ENCODE measurements at places on chromosomes 4 and X. TPM values are rescaled to one million over a fixed set of nuclear protein-coding genes. Genes with fewer than 3 reads are reported as not detected.

Gene OTUD6A
- not detected for total RNA-seq

Gene ZDHHC15
- 2.6 TPM for total RNA-seq

- H3K36me3 ChIP-seq = no peaks in the 10 kb centered on the region
- H3K4me3 ChIP-seq = no peak overlapping the region
- no peak overlapping the region for H3K27ac ChIP-seq
- no peaks in the 10 kb centered on the region for H3K27me3 ChIP-seq
Observed at GRCh38 chrX:95156566-95156965, 1482.6 kb downstream of the FAM133A start.

DNA sequence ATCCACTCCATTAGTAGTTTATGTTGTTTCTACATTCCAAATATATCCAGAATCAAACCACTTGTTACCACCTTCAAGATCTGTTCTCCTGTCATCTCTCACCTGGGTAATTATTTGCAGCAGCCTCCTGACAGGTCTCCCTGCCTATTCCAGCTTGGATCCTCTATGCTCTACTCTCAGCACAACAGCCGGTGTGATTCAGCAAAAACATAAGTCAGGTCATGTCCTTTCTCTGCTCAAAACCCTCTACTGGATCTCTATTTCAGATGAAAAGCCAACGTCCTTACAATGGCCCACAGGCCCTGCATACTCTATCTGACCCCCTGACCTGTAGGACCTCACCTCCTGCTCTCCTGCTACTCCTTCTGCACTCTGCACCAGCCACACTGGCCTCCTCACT is 84.5 kb downstream of the NHSL2 start:
- H3K27ac ChIP-seq = no peak overlapping the region
- no peak for DNase-seq
- H3K4me1 ChIP-seq = no peaks in the 10 kb centered on the region
- H3K27me3 ChIP-seq = no peaks in the 10 kb centered on the region
- no peak overlapping the region for H3K4me3 ChIP-seq

- no peaks in the 10 kb centered on the region for H3K4me1 ChIP-seq
- no peaks in the 10 kb centered on the region for H3K36me3 ChIP-seq
- no peak within 1 kb of the TSS for H3K4me3 ChIP-seq
- peak within 1 kb of the TSS; percentile 45 for H3K27ac ChIP-seq
- no peaks in the 10 kb centered on the region for H3K27me3 ChIP-seq
Observed at GRCh38 chrX:48761674-48762471, at the start of gene GLOD5. TSS of gene GLOD5 (plus strand) at chrX:48761747. CDS start at chrX:48761791, 44 bp downstream.

DNA sequence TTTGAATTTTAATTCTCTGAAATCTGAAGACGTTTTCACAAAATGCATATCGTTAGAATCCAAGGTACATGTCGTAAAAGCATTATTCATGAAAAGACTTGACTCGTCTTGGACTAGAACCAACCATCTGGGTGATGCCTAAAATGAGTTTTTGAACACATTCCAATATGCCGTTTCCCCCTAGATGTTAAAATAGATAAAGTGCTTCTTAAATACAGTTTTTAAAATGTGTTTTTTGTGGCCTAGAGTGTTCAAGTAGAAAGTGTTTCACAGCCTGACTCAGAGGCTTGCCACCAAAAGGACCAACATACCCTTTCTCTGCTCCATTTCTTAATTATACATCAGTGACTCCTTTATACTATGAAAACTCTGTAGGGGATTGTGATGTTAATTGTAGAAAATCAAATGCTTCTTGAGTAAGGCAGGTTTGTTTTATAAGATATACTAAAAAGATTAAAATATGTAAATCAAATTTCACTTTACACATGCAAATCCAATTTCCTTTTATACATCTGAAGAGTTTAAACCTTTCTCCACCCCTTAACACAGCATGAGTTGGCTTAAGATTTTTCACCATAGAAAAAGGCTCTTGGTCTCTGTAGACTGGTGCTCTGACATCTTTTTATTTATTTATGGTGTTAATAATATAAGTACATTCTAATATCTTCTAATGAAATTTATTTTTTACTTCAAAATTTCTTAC is 48.4 kb downstream of the PRKG2 start:
- no peak for DNase-seq
- H3K4me3 ChIP-seq = no peak overlapping the region
- no peaks in the 10 kb centered on the region for H3K27me3 ChIP-seq
- no peaks in the 10 kb centered on the region for H3K36me3 ChIP-seq

- no peaks in the 10 kb centered on the region for H3K4me1 ChIP-seq
- no peaks in the 10 kb centered on the region for H3K36me3 ChIP-seq
- no peak overlapping the region for H3K4me3 ChIP-seq
- DNase-seq = no peak
Observed at GRCh38 chr4:5752376-5753184, 41.6 kb downstream of the EVC start.

DNA sequence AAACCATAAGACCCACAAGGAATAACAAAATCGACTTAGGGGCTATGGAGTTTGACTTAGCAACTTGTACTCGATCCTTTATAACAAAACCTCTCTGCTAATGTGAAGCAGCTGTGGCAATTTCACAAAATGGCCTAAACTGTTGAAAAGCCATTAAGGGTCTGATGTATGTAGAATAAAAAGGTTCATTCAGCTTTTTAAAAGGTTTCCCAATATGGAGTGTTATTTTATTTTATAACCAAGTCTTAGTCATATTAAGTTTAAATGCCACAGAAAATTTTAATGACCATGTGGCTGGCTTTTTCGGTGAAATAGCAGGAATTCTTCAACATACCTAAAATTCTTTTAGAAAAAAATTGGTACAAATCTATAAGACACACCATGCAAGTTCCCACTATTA is 291.8 kb upstream of the HAND2 start:
- H3K27me3 ChIP-seq = no peaks in the 10 kb centered on the region
- no peaks in the 10 kb centered on the region for H3K4me1 ChIP-seq
- H3K4me3 ChIP-seq = no peak overlapping the region
- no peaks in the 10 kb centered on the region for H3K36me3 ChIP-seq

DNA sequence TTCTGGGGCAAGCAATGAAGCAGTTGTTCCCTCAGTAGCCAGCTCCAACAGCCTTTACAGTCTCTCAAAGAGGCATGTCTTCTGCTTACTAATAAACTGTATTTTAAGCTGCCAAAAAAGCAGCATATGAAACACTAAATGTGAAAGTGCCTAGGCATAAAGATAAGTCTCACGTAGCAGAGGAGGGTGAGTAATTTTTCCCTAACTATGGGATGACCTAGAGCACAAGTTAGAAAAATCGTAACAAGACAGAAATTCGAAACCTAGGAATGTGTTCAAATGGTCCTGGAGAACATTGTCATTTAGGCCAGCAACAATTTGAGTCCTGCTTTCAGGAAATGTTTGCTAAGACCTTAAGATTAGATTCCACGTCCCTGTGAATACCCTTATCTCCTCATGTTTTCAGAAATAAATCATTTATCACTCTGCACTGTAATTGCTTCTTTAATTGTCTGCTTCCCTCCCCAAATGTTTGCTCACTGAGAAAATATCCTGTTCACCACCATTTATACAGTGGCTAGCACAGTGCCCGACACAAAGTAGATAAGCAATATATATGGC is 222.2 kb downstream of the KCNIP4 start:
- no peaks in the 10 kb centered on the region for H3K27me3 ChIP-seq
- no peak overlapping the region for H3K27ac ChIP-seq
- no peaks in the 10 kb centered on the region for H3K4me1 ChIP-seq
- H3K4me3 ChIP-seq = no peak overlapping the region
- no peaks in the 10 kb centered on the region for H3K36me3 ChIP-seq

GRCh38 chr4:36549252-36549651 is 267.8 kb downstream of the DTHD1 start:
- no peak overlapping the region for H3K27ac ChIP-seq
- no peak for DNase-seq
- H3K4me1 ChIP-seq = no peaks in the 10 kb centered on the region

- H3K4me3 ChIP-seq = no peak overlapping the region
- no peak overlapping the region for H3K27ac ChIP-seq
- no peak for DNase-seq
- H3K27me3 ChIP-seq = no peaks in the 10 kb centered on the region
- H3K4me1 ChIP-seq = no peaks in the 10 kb centered on the region
Observed at GRCh38 chrX:3516051-3516541, 169.6 kb upstream of the MXRA5 start.

GRCh38 chr4:19562456-19562855 is 689.2 kb upstream of the SLIT2 start:
- H3K4me3 ChIP-seq = no peak overlapping the region
- DNase-seq = no peak
- no peaks in the 10 kb centered on the region for H3K4me1 ChIP-seq
- no peaks in the 10 kb centered on the region for H3K36me3 ChIP-seq
- no peak overlapping the region for H3K27ac ChIP-seq

- no peaks in the 10 kb centered on the region for H3K36me3 ChIP-seq
- H3K4me3 ChIP-seq = peak within 1 kb of the TSS; percentile 53
- H3K4me1 ChIP-seq = no peaks in the 10 kb centered on the region
- no peaks in the 10 kb centered on the region for H3K27me3 ChIP-seq
- DNase-seq = peak; percentile 80
- H3K27ac ChIP-seq = peak within 1 kb of the TSS; percentile 65
Observed at GRCh38 chrX:129905787-129906580, at the start of gene UTP14A. TSS of gene UTP14A (plus strand) at chrX:129906164. CDS start at chrX:129906211, 47 bp downstream.
